ENCODE measurements at places on chromosomes 1 and 21.

DNA sequence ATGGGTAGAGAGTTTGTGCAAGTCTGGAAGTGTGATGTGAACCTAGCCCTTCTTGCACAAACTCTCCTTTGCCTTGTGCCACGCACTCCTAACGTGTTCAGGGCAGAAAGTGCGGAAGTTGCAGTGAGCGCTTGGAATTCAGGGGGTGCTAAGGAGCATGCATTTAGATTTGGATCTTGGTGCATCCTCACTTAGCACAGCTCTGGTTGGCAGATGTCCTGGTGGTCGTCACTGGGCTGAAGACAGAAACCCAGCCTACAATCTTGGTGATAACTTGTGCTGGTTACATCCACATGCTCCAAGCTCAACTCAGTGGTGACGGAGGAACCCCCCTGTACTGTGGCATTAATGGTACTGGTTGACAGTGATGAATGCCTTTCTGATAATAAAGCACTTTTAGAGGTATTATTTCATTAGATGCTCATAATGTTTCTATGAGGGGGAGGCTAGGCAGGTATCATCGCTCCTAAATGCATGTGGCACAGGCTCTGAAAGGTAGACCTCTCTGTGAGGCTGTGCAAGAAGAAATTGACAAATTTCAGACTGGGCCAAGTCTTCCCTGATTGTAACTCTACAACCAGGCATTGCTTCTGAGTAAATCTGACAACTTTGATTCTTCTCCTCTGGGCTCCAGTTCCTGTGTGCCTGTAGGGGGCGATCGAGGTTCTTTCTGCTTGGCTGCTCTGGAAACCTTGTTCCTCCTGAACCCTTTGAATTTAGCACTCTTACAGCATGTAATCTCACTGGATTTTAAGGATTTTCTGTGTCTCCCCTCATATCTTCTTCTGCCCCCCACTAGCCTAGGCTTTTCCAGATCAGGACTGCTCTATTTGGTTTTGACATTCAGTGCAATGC is 40.6 kb downstream of the MAPKAPK2 start:
- peak; percentile 69 for DNase-seq

DNA sequence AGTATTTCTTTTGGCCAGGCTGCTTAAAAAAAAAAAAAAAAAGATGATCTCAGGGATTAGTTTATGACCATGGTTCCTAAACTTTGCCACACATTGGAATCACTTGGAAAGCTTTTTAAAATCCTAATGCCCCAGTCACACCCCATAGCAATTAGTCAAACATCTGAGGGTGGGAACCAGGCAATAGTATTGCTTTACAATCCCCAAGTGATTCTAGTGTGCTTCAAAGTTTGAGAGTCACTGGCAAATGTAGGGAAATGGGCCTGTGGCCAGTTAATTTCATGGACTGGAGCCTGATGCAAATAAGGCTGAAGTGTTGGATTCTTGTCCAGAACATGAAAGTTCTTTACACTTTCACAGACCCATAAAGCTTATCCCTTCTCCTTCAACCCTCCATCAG is 374.6 kb upstream of the ESRRG start:
- no peak for DNase-seq

DNA sequence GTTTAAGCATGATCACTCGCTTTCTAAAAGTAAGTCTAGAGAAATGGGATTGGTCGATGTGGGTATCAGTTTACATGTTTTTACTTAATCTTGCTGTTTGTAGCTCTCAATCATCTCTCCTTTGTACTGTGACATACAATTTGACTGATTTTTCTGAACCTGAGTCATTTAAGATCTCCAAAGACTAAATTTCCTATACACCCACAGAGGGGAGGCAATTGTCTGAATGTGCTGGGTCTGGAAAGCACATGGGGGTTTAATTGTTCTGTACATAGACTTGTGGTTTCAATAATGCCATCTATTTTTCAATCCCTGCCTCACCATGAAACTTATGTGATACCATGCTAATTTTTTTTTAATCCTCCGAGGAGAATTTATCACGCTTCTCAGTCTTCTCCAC is 65.8 kb downstream of the USP25 start:
- no peak for DNase-seq

DNA sequence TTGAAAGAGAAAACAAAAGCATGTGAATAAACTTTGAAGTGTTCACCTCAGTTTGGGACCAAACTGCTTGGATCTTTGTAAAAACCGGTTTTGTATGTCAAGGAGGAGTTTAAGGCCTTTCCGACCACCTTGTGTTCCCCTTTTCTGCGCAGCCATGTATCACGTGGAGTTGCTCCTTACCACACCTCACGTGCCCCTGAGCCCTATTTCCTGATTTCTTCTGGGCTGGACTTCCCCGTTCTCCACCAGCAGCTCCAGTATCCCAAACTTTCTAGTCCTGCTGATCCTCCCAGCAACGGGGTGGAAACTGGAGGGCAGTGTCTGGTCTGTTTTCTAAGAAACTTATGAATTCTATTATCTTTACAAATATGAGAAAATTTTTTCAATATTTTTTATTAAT is 1.6 kb upstream of the SH3D21 start:
- DNase-seq: no peak

- no peak for DNase-seq
Measured at GRCh38 chr1:111127923-111128643, 11.8 kb downstream of the DRAM2 start.

GRCh38 chr1:219701476-219701875 is 88.6 kb upstream of the ZC3H11B start:
- DNase-seq: no peak

GRCh38 chr1:155646307-155646706 is 36.3 kb downstream of the MSTO1 start:
- DNase-seq: no peak

DNA sequence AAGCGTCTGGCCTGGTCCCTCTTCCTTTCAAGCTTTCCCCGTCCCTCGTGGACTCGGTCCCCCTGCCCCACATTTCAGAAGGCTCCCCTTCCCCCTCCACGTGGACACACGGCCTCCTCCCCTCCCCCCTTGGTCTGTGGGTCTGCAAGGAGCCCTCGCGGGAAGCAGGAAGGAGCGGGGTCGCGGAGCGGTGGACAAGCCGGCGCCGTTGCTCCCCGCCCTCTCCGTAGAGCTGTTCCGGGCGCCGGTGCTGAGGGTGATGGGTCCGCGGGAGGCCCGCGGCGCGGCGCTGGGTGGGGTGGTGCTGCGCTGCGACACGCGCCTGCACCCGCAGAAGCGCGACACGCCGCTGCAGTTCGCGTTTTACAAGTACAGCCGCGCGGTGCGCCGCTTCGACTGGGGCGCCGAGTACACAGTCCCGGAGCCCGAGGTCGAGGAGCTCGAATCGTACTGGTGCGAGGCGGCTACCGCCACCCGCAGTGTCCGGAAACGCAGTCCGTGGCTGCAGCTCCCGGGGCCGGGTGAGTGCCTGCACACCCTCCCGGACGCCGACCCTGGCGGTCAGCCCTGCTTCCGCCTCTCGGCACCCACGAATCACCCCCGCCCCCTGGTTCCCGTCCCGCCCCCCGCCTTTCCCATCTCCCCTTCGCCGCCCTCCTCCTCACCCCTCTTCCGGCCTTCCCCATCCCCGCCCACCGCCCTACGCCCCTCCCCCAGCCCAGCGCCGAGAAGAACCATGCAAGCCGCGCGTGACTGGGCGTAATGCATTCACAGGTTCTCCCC is 5.3 kb downstream of the FCRLB start:
- DNase-seq: peak; percentile 74

DNA sequence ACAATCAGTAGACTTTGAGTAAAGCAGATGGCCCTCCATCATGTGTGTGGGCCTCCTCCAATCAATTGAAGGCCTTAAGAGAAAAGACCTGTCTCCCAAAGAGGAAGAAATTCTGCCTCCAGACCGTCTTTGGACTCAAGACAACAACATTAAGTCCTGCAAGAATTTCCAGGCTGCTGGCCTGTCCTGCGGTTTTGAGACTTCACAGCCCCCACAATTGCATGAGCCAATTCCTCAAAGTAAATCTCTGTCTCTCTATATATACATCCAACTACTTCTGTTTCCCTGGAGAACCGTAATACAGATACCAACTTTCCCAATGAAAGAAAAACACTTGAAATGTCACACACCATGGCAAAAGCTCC is 16.4 kb downstream of the REG4 start:
- no peak for DNase-seq

DNA sequence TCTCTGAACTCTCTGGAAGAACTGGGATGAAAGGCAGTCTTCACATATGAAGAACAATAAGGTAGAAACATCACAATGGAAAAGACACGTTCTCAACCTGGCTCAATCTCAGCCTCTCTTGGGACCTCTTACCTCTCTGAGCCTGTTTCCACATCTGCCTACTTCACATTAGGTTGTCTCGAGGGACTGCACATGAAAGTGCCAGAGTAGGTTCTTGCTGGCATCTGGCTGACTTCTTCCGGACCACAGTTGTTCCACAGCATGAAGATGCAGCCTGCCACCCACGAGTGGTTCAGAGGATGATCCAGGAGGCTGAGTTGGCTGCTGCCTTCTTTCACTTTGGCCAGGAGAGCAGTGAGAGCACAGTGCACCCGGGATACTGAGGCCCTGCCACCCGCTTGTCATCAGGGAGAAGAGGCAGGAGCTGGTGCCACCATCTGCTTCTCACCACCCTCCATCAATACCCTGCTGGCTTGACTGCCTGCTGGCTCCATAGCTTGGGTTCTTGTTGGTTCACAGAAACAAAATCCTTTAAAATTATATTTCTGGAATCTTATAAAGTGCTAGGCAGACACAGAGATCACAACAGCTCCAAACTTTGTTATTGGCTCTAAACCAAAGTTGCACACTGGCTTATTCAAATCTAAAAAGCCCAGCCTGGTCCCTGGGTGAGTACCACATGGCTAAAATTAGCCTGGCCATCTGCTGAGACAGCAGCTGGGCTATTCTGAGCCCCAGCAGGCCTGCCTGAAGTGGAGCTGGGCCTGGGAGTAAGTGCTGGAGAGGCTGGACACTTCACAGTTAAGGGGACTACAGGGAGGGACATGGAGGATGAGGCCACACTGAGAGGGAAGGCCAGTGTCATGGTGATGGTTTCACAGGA is 46.9 kb upstream of the LIN9 start:
- no peak for DNase-seq

- no peak for DNase-seq
Measured at GRCh38 chr1:24822887-24823286, 77.6 kb downstream of the CLIC4 start.

GRCh38 chr1:165369255-165369848 is 12.8 kb upstream of the LMX1A start:
- peak; percentile 43 for DNase-seq

- DNase-seq: no peak
Measured at GRCh38 chr21:46099476-46099875, 1.6 kb downstream of the COL6A2 start.

GRCh38 chr1:156844102-156844501 is 14.8 kb downstream of the INSRR start:
- no peak for DNase-seq
